NCI-H2081 treated with DMSO at 0.1 percent for 48 hours (cell line): ENCODE measurements at places on chromosomes 2 and 18.
A peak's percentile ranks its signal among the peaks of the same experiment; 100 is the strongest.

DNA sequence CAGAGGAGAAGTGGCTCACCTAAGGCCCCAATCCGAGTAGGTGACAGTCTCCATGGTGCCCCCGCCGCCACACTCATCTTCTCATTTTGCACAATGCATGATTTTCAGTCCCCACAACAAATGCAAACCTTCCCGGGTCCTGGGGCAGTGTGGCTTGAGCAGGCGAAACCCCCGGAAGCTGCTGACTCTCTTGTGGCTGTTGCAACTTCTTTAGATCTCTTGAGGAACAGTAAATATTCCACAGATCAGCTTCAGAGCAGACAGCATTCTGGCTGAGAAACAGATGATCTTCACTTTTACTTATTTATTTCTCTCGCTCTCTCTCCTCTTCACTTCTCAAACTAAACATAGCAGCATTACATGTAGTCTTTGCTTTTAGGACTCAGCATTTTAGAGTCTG is 51.9 kb downstream of the ASAP2 start:
- no peak for DNase-seq

- no peak for DNase-seq
Measured at GRCh38 chr2:191931329-191931728, 84.4 kb upstream of the CAVIN2 start.

DNA sequence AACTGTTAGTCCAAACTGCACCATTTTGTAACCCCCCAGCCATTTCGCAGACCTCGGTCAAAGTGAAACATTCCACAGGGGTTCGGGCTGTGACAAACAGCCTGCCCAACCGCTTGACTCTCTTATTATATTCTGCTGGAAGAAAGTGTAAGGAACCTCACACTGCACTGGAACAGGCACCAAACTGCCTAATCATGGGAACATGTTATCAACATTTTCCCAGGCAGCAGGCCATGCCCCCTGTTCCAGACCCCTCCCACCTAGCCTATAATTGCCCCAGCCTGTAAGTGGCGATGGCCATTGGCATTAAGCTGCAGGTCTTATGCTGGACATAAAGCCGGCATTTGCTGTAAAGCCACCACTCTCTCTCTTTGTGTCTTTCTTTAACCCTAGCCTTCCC is 16.9 kb downstream of the LYG2 start:
- DNase-seq: no peak

- DNase-seq: no peak
Measured at GRCh38 chr2:48415836-48416515, 114.0 kb upstream of the STON1 start.

- no peak for DNase-seq
Measured at GRCh38 chr2:34004936-34005335, 405.8 kb upstream of the FAM98A start.

- DNase-seq: peak; percentile 16
Measured at GRCh38 chr2:234368861-234369261, 128.0 kb downstream of the ARL4C start.

DNA sequence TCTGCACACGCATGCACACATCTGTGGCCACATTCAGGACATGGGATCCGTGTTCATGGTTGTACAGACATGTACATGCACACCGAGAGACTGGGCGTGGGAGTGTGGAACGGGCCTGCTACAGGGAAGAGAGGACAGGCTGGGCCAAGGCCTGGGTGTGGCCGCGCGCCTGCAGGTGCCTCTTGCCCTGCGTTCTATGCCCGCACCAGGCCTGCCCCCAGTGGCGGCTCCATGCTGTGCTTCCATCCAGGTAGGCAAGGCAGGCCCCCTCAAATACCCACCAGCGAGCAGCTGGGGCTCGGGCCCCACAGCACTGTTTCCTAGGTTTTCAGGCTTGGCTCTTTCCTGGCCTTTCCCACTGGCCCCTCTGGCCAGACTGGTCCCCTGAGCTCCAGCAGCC is 15.5 kb upstream of the PTMA start:
- DNase-seq: no peak

- no peak for DNase-seq
Measured at GRCh38 chr2:120571015-120571728, 164.5 kb upstream of the GLI2 start.

DNA sequence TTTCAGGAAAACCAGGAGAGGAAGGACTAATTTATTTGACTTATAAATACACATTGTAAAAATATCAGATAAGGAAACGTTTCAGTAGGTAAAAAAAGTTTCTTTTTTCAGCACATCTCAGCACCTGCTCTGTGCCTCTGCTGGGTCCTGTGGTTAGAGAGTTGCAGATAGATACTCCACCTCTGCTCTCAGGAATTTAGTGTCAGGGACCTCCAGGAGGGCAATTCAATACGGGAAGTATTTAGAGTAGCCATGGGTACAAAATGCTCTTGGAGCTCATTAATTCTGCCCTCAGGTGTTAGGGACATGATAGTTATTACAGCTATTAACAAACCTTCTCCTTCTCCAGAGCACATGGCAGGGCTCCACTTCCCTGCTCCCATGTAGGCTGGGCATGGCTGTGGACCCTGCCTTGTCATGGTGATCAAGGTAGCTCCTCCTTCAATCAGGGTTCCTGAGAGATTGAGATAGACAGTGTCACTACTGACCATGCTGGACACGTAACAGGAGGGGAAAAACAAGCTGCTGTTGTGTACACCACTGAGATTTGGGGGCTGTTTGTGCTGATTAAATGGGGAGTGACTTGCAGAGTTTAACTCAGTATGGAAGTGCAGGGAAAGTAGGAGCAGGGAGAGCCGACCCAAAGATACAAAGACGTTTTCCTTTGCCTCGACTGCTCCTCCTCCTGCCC is 185.6 kb upstream of the COPS8 start:
- no peak for DNase-seq

DNA sequence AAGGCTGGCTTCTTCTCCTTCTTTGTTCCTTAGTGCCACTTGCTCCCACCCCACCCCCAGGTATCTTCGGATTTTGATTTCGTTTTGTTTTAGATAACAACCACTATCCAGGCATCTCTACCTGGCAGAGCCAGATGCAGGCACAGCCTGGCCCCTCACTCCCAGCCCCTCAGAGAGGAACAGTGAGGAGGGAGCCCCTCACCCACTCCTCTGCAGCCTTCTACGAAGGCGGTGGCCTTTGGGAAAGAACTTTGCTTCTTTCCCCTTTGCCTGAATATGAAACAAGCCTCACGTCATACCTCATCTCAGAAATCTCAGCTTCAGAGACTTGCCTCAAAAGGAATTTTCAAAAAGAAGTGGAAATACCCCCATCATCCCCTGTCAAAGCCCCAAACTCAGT is 6.3 kb upstream of the CYP26B1 start:
- DNase-seq: no peak

- DNase-seq: no peak
Measured at GRCh38 chr2:207530160-207531031, 634 bp downstream of the CREB1 start.

DNA sequence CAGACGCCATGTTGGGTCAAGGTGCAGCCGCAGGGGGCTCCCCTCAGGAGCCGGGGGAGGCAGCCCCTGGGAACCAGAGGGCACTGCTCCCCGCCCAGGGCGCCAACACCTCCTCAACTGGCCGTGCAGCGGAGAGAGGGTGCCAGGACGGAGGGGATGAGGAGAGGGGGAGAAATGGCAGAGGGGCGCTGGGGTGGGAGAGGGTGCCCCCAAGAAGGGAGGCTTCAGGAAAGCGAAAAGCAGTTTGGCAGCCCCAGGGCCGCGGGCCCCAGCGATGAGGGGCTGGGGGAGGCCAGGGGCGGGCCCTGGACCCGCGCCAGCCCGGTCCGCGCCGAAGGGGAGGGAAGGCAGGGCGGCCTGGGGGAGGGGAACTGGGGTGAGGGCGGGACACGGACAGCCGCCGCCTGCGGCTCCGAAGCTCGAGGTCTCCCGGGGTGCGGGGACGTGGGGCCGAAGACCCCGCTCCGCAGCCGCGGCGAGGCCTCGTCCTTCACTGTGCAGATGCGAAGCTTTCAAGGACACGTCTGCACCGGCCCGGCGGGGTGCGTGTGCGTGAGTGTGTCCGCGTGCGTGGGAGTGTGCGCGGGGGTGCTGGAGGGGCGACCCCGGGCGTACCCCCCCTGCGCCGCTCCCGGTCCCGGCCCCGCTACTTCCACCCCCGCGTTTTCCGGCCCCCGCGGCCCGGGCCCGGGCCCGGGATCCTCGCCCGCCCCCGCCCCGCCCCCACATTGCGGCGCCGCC is 1.4 kb downstream of the DNMT3A start:
- DNase-seq: no peak

DNA sequence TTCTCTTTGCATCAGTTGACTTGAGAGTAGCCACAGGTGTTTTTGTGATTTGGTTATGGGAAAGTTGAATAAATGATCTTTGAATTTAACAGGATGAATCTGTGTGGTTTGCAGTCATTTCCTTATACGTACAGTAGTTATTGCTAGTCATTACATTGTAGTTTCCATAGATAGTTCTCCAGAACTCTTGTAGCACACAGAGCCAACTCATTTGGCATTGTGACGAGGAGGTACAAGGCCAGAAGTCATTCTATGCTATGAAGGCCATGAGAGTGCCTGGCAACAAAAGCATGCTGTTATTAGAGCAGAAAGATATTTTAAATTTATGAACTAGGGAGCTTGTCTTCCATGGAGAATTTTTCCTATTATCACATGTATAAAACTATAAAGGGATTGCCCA is 973.0 kb upstream of the CHAC2 start:
- DNase-seq: no peak

- no peak for DNase-seq
Measured at GRCh38 chr18:41351430-41351829, 603.6 kb upstream of the PIK3C3 start.

- peak; percentile 80 for DNase-seq
Measured at GRCh38 chr2:7053650-7054265, 136.5 kb downstream of the RNF144A start.

DNA sequence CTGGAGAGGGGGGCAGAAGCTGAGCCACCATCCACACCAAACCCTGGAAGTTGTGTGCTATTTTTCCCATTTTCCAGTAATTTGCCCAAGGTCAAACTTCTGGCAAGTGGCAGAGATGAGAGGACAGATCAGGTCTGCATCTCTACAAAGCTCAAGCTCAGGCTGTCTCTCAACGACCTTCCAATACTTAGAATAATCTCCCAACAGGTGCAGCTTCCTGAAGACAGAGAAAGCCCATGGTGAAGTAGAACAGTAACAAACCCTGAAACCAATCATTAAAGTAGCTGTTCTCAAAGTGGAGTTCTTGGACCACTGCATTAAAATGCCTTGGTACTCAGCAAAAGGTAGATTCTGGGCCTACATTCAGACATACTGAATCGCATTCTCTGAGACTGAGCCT is 37.6 kb downstream of the TMEM131 start:
- DNase-seq: no peak

- DNase-seq: no peak
Measured at GRCh38 chr2:59957504-59957903, 596.0 kb downstream of the BCL11A start.
